Stimulated activated CD4-positive, alpha-beta T cell treated with anti-CD3 and anti-CD28 coated beads, Interleukin-15, amount 100 ng/mL, for 24 hours (primary cell): ENCODE measurements at places on chromosomes 1 and 21.

DNA sequence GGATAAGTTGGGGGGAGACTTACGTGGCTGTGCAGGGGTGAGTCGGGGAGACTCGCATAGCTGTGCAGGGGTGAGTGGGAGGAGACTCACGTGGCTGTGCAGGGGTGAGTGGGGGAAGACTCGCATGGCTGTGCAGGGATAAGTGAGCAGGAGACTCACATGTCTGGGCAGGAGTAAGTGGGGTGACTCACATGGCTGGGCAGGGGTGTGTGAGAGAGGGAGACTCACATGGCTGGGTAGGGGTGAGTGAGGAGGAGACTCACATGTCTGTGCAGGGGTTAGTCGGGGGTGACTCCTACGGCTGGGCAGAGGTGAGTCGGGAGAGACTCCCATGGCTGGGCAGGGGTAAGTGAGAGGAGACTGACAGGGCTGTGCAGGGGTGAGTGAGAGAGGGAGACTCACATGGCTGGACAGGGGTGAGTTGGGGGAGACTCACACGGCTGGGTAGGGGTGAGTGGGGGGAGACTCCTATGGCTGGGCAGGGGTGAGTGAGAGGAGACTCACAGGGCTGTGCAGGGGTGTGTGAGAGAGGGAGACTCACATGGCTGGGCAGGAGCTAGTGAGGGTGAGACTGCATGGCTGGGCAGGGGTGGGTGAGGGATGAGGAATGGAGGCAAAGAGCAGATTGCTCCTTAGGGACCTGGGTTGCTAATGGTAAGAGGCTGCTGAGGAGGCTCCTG is 56.0 kb upstream of the ABCG1 start:
- DNase-seq: no peak

GRCh38 chr21:40386294-40386911 is 460.6 kb downstream of the DSCAM start:
- peak; percentile 69 for DNase-seq

DNA sequence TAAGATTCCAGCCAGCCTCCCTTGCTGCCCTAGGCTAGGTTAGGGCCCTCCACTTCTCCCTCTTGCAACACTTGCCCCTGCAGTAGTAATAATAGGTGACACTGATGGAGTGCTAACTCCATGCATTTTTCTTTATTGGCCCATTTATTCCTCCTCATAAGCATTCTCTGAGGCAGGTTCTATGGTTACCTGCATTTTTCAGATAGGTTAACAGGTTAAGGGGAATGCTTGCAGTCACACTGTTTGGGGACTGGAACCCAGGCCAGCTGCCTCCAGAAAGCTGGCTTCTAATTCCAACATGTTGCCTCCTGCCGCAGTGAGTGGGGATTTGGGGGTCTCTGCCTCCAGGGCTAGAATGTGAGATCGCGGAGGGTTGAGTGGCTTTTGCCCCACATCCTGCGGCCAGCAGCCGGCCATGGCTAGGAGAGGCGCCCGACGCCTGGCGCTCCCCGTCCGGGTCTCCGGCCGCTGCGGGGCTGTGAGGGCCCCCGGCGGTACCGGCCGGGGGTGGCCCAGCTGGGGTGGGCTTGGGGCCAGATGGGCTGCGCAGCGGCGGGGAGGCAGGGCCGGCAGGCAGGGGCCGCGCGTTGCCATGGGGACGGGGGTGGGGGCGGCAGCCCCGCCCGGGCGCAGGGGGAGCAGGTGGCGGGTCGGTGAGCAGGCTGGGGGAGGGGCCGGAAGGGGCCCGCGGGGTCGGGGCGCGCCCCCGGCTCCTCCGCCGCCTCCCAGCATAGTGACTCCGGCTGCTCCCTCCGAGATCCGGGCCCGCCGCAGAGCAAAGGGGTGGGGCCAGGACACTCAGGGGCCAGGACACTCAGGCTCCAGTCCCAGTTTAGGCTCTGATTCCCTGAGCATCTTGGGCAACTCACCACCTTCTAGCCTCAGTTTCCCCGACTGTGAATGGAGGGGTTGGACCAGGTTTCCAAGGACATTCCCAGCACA is 68.4 kb upstream of the SSBP3 start:
- peak; percentile 53 for DNase-seq

GRCh38 chr21:42863504-42863870 is 15.9 kb downstream of the WDR4 start:
- no peak for DNase-seq

DNA sequence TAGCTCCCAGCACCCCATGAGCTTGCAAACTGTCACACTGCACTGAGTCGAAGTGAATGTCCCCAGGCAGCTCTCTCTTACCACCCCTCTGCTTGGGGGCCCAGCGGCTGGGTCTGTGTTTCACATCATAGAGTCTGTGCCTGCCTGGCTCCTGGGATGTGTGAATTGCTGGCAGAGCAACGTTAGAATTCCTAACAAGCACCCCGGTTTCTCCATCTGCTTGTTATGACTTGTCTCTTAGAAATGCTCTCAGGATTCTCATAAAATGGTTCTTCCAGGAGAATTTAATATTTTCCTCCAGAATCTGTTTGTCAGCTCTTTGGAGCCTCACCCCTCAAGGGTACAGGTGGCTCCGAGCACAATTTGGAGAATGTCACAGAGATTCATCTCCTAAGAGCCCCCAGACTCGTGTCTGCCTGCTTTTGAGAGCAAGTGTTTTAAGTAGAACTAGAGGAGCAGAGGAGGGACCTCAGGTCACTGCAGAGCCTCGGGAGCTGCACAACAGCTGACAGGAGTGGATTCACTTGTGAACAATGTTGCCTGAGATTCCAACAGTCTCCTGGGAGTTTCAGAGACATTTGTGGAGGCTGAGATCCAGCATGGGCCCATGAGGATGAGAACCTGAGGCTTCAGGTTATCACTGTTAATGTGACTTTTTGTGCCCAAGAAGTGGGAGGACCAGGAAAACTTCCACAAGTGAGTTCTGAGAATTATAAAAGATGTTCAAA is 131.5 kb downstream of the KCNJ6 start:
- DNase-seq: no peak

GRCh38 chr1:33460144-33460543 is 12.3 kb upstream of the ZSCAN20 start:
- DNase-seq: no peak

DNA sequence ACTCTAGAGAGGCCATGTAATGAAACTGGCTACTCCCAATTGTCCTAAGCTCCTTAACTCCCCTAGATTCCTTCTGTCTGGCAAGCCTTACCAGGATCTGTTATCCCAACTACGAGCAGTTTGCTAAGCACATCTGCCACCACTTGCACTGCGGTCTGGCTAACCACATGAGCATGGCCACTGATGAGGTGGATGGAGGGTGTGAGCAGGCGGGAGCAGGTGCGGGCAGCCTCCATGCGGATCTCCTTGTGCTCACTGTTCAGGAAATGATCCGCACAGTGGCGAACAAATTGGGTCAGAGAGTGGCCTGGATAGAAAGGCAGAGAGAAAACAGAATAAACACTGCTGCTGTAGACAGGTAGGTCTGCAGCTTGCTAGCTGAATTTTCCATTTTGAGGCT is 24.0 kb downstream of the MTOR start:
- no peak for DNase-seq

DNA sequence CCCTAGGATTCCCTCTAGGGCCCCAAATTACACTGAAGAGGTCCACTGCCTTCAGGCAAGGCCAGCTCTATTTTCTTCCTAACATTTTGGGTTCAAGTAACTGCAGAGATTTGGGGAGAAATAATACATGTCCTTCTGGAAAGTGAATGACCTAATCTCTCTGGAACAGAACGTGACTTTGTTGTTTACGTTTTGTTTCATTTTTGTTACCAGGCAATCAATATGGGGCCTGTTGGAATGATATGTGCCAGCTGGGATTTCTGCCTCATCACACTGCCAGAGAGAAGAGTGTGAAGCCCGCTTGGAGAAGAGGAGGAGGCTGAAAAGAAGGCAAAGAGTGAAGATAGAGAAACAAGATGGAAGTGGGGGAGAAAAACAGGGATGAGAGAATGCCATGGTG is 116.7 kb downstream of the FASLG start:
- no peak for DNase-seq

DNA sequence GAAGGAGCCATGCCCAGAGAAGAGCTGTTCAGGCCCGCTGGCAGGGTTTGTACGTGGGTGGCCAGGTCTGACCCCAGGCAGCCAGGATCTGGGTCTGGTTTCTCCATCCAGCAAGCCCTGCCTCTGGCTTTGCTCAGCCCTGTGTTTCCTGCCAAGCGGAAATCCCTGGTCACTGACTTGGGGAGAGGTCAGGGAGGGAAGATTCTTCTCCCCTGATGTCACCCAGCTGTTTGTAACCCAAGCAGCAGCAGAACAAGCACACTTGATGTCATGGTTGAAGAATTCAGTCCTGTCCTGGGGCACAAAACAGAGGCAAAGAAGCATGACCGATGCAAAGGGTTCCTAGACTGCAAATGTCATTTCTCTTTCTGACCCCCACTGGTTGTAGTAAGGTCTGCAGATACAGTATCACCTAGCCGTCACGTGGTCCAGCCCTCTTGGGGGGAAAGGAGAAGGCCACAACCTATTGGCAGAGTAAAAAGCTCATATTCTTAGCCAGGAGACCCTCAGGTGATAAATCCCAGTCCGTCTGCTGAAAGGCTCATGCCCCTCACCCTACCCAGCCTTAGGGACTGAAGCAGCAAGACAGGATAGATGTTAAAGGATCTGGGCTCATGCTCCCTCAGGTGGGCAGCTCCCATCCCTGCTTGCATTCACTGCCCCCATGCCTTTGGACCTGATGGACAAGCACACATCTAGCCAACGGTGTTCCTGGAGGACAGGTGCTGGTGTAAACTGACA is 120.9 kb downstream of the SYT2 start:
- no peak for DNase-seq

DNA sequence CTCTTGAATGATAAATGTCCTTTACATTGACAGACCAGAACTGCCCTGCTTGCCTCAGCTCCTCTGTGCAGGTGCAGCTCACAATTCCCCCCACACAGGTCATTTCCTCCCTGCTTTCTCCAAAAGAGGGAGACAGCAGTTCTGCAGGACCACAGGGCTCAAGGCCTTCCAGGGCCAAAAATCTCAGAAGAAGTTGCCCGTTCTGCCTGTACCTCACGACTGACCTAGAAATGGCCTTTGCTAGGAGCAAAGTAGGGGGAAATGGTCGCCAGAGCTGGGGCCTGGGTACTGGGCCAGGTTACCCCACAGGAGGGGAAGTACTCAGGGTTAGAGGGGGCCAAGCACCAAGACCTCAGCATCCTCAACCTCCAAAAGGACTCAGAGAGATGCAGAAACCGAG is 11.1 kb downstream of the RNU1-2 start:
- DNase-seq: no peak

DNA sequence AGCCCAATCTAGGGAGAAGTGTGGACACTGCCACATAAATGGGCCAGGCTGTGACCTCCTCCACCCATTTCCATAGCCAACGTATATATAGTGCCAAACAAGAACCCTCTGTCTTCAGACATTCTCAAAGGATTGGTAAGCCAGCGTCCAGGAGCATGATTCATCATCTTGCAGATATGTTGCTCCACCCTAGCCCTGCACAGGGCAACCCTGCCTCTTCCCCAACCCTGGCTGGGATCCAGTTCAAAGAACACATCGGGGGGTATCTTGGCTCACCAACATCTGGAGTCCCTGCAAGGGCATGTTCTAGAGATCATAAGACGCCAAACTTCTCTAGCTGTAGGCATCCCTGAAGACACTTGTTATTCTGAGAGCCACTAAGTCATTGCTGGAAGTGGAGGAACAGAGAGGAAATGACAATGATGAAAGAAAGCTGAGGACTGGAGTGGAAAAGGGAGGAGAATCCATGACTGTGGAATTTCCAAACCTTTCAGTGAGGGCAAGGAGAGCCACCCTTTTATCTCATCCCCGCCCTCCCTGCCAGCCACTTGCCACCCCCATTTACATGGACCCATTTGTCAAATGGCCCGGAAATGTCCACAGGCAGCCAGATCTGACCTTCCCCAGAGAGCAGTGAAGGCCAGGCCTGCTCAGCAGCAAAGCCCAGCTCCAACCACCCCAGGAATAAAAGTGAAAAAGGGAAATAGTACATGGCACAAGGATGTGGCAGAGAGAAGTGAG is 144.1 kb upstream of the CTTNBP2NL start:
- DNase-seq: no peak

DNA sequence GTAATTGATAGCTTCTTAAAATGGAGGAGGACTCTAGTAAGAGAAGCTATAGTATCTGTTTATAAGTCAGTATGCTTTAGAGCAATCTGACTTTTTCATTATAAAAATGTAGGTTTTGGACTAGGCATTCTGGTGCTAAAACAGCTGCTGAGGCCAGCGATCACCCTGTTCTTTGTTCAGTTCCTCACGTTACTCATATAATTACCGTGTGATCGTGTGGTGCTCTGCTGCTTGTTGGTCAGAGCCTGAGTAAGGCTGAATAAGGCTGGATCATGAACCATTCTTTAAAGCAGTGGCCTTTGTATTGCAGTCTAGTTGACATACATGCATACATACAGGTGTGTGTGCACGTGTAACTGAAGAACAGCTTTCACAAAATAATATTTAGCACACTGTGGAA is 25.2 kb downstream of the CDC42 start:
- DNase-seq: no peak

DNA sequence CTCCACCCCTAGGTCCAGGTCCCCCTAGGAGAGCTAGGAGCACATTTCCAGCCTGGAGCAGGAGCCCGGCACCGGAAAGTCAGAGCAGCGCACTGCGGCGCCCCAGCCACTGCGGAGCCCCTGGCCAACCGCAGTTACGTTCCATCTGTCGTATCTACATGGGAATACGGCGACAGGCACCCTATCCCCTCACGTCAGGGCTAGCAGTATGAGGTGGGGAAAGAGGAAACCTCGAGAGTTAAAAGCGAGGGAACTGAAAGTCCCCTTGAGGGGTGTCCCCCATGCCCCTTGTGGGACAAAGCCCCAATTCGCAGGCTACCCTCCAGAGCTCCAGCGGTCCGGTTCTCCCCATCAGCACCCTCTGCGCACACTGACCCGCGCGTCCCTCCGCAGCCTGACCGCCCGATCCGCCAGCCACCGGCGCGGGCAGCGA is 995 bp downstream of the COLGALT2 start:
- DNase-seq: peak; percentile 27

DNA sequence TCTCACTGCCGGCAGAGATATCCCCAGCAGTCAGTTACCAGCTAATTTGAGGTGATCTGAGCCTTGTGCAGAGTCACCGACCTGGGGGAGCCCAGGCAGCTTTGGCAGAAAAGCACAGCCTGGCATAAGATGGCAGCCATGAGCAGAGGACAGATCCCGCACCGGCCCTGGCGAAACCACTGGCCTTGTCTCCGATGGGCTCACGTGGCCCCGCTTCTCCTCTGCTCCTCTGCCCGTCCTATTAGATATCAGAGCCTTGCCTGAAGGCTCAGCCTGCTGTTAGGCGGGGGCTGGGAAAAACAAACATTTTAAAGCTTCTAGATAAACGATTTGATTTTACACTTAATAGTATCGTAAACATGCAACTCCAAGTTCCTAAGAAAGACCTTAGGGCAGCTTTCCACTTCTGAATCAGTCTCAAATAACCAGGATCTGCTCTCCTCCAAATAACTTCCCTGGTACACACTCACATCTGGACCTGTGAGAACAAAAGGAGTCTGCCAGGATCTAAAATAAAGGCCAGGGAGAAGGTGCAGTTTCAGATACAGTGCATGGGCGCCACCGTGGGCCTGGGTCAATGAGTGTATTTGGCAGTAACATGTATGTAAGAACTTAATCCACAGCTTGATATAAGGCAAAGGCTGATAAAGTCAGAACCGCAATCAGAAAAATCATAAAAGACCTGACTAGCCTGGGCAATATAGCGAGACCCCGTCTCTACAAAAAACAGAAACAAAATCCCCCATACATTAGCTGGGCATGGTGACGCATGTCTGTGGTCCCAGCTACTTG is 10.0 kb downstream of the EDARADD start:
- no peak for DNase-seq
